Muscle of back (tissue), 13 donors: ENCODE measurements at places on chromosomes 2 and 18. TPM values are rescaled to one million over a fixed set of nuclear protein-coding genes. Genes with fewer than 3 reads are reported as not detected.

The FLACC1 gene
- polyA plus RNA-seq, result 1.8 TPM

The AGXT gene
- polyA plus RNA-seq, result not detected

The DCDC2C gene
- 0.40 TPM for polyA plus RNA-seq

The EPHA4 gene
- 15.7 TPM for polyA plus RNA-seq

The POTEC gene
- not detected for polyA plus RNA-seq

The RIT2 gene
- polyA plus RNA-seq, result not detected

The HOXD12 gene
- polyA plus RNA-seq, result not detected

The SMC6 gene
- polyA plus RNA-seq, result 48.2 TPM

The BMPR2 gene
- 33.8 TPM for polyA plus RNA-seq

The C2orf72 gene
- 0.46 TPM for polyA plus RNA-seq

The TRIM43 gene
- not detected for polyA plus RNA-seq

The UBR3 gene
- 68.2 TPM for polyA plus RNA-seq

The FAM124B gene
- 8.5 TPM for polyA plus RNA-seq

The STPG4 gene
- 0.16 TPM for polyA plus RNA-seq

The ANKAR gene
- 7.7 TPM for polyA plus RNA-seq

The GCKR gene
- polyA plus RNA-seq, result not detected

The LYG1 gene
- 4.6 TPM for polyA plus RNA-seq
